SJCRH30 (cell line): ENCODE measurements at places on chromosomes 5 and 9. TPM values are rescaled to one million over a fixed set of nuclear protein-coding genes. Genes with fewer than 3 reads are reported as not detected.

GRCh38 chr5:16934123-16934522, 2.0 kb downstream of the MYO10 start:
- H3K36me3 ChIP-seq, result no peaks in the 10 kb centered on the region
- H3K27me3 ChIP-seq, result no peaks in the 10 kb centered on the region
- H3K27ac ChIP-seq, result no peak overlapping the region
- H3K4me3 ChIP-seq, result peak overlapping the region; percentile 87
- H3K4me1 ChIP-seq, result peaks cover 3% of the 10 kb centered on the region; the same call in 1 of the 2 replicates
- DNase-seq, result peak; percentile 60

Gene SPINK4
- total RNA-seq, result not detected in 2 replicates

DNA sequence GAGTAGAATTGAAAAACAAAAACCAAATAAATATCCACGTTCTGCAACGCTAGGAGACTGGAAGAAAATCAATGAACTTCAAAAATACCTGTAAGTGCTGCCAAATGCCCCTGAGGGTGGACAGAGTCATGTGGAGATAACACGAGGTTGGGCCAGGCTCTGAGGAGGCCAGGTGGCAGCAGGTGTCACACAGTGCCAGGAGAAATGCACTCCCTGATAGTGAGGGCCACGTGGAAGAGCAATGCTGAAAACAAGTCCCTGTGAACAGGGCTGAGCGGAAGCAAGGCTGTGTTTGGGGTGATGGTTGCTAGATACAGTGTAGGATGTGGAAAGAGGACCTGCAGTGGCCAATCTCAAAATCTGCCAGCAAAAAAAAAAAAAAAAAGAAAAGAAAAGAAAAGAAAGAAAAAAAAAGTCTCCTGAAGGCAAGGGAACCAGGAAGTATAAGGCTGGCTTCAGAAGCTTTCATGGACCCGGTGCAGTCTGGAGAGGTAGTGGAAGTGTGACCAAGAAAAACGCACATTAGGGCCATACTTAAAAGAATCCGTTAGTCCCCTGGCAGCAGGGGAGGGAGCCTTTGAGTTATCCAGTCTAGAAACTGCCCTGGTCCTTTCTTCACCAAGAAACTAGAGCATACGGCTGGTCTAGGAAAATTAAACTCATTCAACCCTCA, 16.8 kb downstream of the C1QTNF3 start:
- DNase-seq, result no peak
- H3K4me3 ChIP-seq, result no peak overlapping the region

DNA sequence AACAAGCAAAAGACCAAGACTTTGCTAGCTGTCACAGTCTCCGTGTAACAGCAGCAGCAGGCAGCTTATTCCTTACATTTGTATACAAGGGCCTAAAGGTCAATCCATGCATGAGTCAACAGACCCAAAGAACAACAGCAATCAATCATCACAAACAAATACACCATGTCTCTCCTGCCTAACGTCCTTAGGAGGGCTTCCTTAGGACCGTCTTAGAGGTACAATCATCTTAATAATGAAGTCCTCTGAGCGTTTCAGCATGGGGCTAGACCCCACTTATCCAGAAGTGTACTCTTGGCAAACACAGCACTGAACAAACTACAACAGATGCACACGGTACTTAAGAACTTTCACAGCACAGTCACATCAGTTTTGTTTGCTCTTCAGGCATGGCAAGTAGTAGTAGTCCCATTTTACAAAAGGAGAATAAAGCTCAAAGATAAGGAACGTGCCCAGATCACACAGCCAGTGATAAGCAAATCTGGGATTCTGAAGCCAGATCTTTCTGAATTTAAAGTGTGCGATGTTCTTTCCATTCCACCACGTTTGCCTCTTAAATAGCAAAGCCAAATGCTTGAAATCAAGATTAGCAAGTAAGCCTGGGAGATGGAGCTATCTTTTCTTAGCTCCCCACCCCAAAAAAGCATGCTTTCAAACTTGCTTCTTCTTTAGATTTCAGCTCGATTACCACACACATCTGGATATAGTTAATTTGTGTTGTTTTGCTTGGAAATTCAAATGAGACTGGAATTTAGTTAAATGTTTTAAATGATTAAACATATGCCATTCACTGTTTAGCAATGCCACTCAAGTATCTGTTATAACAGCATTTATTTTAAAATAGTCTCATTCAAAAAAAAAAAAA, 24.2 kb downstream of the PSMB7 start:
- H3K36me3 ChIP-seq, result peaks cover 18% of the 10 kb centered on the region
- no peak for DNase-seq
- H3K27ac ChIP-seq, result no peak overlapping the region
- no peaks in the 10 kb centered on the region for H3K27me3 ChIP-seq

GRCh38 chr5:178832618-178833201, 27.0 kb upstream of the ZNF354B start:
- H3K4me1 ChIP-seq, result no peaks in the 10 kb centered on the region
- H3K4me3 ChIP-seq, result peak overlapping the region; percentile 55
- no peak overlapping the region for H3K27ac ChIP-seq
- peak; percentile 17 for DNase-seq
- no peaks in the 10 kb centered on the region for H3K27me3 ChIP-seq

- peaks cover 31% of the 10 kb centered on the region for H3K4me1 ChIP-seq
Measured at GRCh38 chr9:127548352-127548881, 63.7 kb upstream of the STXBP1 start.

GRCh38 chr5:135376961-135377624, 21.9 kb downstream of the MACROH2A1 start:
- H3K4me3 ChIP-seq, result no peak overlapping the region
- peaks cover 84% of the 10 kb centered on the region for H3K36me3 ChIP-seq
- H3K27ac ChIP-seq, result no peak overlapping the region
- DNase-seq, result no peak

Gene SLC6A7
- total RNA-seq, result not detected in 2 replicates

DNA sequence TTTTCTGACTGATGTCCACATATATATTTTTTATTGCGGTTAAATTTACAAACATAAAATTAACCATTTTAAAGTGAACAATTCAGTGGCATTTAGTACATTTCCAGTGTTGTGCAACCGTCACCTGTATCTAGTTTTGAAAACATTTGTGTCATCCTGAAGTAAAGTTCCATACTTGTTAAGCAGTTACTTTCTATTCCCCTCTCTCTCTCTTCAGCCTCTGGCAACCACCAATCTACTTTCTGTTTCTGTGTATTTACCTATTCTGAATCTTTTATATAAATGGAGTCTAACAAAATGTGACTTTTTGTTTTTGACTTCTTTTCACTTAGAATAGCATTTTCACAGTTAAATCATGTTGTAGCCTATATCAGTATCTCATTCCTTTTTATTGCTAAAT, 480.1 kb upstream of the SMARCA2 start:
- H3K27me3 ChIP-seq, result no peaks in the 10 kb centered on the region
- DNase-seq, result no peak
- H3K4me1 ChIP-seq, result peaks cover 33% of the 10 kb centered on the region
- no peak overlapping the region for H3K4me3 ChIP-seq

- no peaks in the 10 kb centered on the region for H3K27me3 ChIP-seq
- DNase-seq, result peak; percentile 59
- H3K36me3 ChIP-seq, result no peaks in the 10 kb centered on the region
- no peak overlapping the region for H3K27ac ChIP-seq
- H3K4me1 ChIP-seq, result no peaks in the 10 kb centered on the region
- no peak overlapping the region for H3K4me3 ChIP-seq
Measured at GRCh38 chr5:90802474-90803317, 244.1 kb downstream of the ADGRV1 start.

DNA sequence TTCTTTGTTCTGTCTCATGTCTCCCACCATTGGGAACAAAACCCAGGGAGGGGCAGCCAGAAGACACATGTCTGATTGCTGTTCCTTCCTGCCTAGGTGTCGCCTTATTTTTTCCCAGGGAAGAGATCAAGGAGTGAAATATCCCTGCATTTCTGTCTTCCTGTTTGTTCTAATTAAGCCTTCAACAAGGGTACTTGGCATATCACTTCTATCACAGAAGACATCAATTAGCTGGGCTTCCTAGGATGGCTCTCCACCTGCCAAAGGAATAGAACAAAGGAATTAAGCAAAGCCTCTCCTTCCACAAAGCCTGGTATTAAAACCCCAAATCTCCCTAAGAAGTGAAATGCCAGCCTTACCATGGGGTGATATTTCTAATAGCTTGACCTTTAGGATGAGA, 299.5 kb upstream of the CD180 start:
- no peaks in the 10 kb centered on the region for H3K36me3 ChIP-seq
- no peak overlapping the region for H3K27ac ChIP-seq
- no peak overlapping the region for H3K4me3 ChIP-seq
- no peak for DNase-seq
- H3K4me1 ChIP-seq, result no peaks in the 10 kb centered on the region
- no peaks in the 10 kb centered on the region for H3K27me3 ChIP-seq

Gene PCDHB4
- 0.25 and 0.42 TPM in 2 replicates for total RNA-seq

Gene EGFL7
- 0.71 and 0.81 TPM in 2 replicates for total RNA-seq

DNA sequence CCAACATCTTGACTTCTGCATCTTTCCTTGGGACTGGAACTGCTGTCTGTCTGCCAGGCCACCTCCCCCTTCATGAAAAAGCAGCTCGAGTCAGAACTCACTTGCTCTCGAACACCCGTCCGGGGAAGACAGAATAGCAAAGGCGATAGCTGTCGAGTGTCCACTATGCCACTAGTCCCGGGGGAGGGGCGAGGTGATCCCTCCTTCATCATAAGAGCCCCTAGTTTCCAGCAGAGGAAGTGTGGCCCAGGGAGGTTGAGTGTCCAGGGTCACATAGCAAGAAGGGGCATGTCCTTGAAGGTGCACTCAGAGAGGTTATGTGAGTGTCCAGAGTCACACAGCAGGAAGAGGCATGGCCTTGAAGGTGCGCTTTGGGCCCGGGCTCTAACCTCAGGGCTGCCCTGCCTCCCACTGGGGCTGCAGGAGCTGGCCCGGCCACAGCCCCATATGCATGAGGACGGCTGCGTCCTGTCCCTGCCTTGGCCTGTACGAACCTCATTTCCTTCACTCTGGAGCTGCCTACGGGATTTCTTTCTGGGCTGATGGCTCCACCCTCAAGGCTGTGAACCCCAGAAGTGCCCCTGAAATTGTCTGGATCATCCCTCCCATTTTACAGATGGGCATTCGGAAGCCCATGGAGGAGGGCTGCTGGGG, 6.7 kb downstream of the DBH start:
- DNase-seq, result no peak
- no peaks in the 10 kb centered on the region for H3K27me3 ChIP-seq
- H3K27ac ChIP-seq, result no peak overlapping the region
- H3K4me3 ChIP-seq, result no peak overlapping the region
- H3K36me3 ChIP-seq, result no peaks in the 10 kb centered on the region

- H3K4me1 ChIP-seq, result no peaks in the 10 kb centered on the region
- no peaks in the 10 kb centered on the region for H3K27me3 ChIP-seq
- no peak overlapping the region for H3K27ac ChIP-seq
Measured at GRCh38 chr9:132583584-132584304, 1.3 kb downstream of the BARHL1 start.

Gene SPATA31D4
- not detected in 2 replicates for total RNA-seq

- H3K4me3 ChIP-seq, result no peak overlapping the region
- no peak overlapping the region for H3K27ac ChIP-seq
- DNase-seq, result no peak
- no peaks in the 10 kb centered on the region; the same call in 1 of the 2 replicates for H3K27me3 ChIP-seq
- no peaks in the 10 kb centered on the region for H3K36me3 ChIP-seq
Measured at GRCh38 chr9:107929443-107929842, 439.9 kb upstream of the KLF4 start.

Gene NDUFB6
- total RNA-seq, result 73.1 and 75.1 TPM in 2 replicates

Gene PAIP1
- total RNA-seq, result 160 and 162 TPM in 2 replicates

- no peak overlapping the region for H3K4me3 ChIP-seq
- no peaks in the 10 kb centered on the region for H3K27me3 ChIP-seq
- DNase-seq, result no peak
- H3K36me3 ChIP-seq, result no peaks in the 10 kb centered on the region
- H3K27ac ChIP-seq, result no peak overlapping the region
- no peaks in the 10 kb centered on the region for H3K4me1 ChIP-seq
Measured at GRCh38 chr5:143896516-143896915, 84.6 kb downstream of the HMHB1 start.

- H3K27ac ChIP-seq, result no peak overlapping the region
- H3K36me3 ChIP-seq, result peaks cover 80% of the 10 kb centered on the region
- H3K4me3 ChIP-seq, result no peak overlapping the region
Measured at GRCh38 chr9:86322973-86323644, 31.1 kb downstream of the TUT7 start.

Gene CDO1
- 0.23 TPM in 1 of 2 replicates, not detected in the other for total RNA-seq

Gene CYLC2
- total RNA-seq, result not detected in 2 replicates

Gene FOXD4
- 1.4 TPM in 2 replicates for total RNA-seq

DNA sequence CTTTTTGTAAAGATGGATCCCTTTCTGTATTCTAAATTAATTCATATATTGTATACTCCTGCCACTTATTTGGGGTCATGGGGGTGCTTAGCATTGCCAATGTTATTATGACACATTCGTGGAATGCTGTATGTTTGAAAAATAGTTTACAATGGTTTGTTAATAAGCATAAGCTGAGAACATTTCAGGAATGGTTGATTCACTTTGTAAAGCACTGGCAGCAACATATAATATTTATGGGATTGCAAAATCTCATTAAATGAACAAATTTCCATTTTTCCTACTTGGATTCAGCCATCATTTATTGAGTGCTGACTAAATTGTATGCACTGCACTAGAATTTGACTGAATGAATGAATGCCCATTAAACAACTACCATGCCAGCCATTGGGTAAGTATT, 215.2 kb upstream of the KLF4 start:
- H3K36me3 ChIP-seq, result no peaks in the 10 kb centered on the region
- H3K4me3 ChIP-seq, result no peak overlapping the region
- H3K4me1 ChIP-seq, result peaks cover 21% of the 10 kb centered on the region
- no peak for DNase-seq
